ENCODE measurements at places on chromosomes 1 and 21.

DNA sequence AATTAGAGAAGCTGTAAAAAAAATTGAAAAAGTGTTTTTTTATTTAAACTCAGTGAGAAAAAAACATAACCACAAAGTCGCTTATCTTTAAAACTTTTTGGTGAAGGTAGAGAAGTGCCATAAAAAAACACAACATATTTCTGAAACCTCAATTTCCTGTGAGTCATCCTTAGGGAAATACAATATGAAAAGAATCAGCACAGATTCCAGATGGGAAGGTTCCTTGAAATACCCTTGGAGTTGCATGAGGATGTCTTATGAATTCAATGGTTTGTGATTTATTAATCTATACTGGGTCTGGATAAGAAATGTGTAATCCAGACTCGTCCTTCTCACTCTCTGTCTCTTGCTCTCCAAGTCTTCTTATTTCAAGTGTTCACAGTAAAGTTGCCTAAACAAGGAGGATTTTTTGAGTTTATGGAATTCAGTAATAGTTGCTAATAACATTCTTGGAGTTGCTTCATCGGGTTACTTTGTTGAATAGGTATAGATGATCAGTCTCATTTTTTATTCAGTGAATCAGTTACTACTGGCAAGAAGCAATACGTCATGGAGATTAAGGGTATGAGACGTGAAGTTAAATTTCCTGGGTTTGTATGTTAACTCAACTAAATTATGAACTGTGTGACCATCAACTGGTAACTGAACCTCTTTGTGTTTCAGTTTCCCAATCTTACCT lies 191.4 kb downstream of the KCNK2 start:
- DNase-seq, result peak; percentile 59

GRCh38 chr1:2542246-2542915 lies 12.3 kb upstream of the HES5 start:
- DNase-seq, result no peak

DNA sequence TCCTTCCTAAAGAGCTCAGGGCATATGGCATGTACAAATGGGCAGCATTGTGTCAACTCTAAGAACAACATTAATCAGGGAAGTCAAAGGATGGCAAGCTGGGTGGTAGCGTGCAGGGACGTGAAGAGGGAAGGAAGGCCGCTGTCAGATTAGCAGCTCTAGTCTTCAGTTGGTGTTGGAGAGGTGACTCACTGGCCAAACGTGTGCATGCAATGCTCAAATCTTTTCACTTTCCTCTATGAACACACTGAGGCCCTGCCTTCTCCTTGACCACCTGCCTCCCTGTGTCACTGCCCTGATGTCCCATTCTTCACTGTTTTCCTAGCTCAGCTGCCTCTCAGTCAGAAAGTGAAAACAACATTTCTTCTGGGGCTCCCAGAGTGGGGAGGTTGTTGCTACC lies 5.9 kb upstream of the PIGR start:
- no peak for DNase-seq

GRCh38 chr1:36115931-36116330 lies 9.1 kb downstream of the COL8A2 start:
- no peak for DNase-seq

DNA sequence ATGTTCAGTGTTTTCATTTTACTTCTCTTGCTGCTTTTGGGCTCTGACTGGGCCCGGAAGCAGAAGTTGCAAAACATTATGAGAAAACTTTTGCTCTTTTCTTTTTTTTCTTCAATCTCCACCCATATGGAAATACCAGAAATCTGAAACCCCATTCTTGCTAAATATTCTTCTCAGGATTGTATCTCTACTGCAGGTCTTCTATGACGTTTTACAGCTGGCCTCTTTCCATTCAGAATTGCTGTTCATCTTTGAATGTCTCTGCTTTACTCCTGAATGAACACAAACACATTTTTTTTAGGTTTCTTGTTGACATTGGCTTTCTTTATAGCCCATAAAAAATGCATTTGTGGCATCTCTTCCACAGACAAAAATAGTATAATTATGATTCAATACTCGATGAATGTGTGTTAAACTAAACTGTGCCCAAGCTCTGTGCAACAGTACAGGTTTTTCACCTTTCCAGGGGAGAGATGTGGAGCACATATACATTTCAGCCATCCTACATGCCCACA lies 18.8 kb downstream of the PTPRC start:
- peak; percentile 93 for DNase-seq

GRCh38 chr1:55043726-55044125 lies 4.4 kb downstream of the PCSK9 start:
- no peak for DNase-seq

DNA sequence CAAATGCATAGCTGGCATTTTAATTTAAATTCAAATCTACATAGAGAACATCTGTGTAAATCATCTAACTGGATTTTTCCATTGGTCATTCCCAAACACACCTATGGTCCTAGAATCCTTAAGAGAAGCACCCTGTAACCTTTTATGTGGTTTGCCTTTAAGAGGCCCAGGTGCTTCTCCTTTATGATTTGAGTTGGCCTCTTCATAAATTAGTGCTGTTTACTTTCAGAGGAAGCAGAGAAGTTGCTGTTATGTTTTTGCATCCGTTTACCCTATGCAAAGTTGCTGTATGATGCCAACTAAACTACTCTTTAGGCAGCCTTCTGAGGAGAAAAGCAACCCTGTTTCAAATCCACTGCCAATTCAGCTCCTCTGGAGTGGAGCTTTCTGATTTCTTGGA lies 193.8 kb downstream of the HS2ST1 start:
- no peak for DNase-seq

DNA sequence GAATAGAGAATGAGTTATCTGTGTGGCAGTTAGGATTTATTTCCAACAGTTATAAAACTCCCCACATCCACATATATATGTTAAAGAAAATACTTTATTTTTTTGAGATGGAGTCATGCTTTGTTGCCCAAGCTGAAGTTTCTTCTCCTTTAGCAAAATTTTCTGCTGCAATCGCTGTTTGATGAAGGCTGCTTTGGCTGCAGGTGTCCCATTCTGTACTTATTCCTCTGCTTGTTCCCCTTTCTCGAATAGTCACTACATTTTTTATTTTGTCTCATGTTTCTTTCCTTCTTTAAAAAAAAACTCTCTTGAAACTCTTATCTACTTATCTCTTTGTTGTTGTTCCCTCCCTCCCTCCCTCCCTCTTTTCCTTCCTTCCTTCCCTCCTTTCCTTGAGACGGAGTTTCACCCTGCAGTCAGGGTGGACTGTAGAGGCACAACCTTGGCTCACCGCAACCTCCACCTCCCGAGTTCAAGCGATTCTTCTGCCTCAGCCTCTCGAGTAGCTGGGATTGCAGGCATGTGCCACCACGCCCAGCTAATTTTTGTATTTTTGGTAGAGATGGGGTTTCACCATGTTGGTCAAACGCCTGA lies 10.6 kb downstream of the OR2W3 start:
- no peak for DNase-seq

DNA sequence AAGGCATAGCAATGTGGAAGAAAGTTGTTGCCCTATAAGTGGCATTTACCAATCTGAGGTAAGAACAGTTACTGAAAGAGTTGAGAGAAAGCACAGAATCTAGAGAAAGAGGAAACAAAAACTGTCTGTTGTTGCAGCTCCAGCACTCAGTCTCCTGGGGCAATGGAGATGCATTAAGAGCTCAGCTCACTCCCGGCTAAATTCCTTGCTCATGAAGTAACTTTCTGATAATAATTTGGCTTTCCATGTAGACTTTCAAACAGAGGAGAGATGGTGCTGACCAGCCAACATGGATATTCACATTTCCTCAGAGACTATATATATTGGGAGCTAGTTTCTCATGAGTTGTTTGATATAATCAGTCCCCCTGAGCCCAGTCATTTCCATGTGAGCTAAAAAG lies 135.3 kb downstream of the GDAP2 start:
- DNase-seq, result peak; percentile 58

GRCh38 chr1:202144402-202145067 lies at the start of gene ARL8A:
ARL8A (minus strand) TSS chr1:202144737; CDS start chr1:202144572, 165 bp downstream.
- no peak for DNase-seq

- peak; percentile 74 for DNase-seq
Measured at GRCh38 chr1:109619576-109620400, at the start of the genes AMPD2 and GNAT2. AMPD2 (plus strand) TSS chr1:109619837; CDS start chr1:109621176, 1,339 bp downstream. GNAT2 (minus strand) TSS chr1:109619616; CDS start chr1:109612870, 6,746 bp downstream.

DNA sequence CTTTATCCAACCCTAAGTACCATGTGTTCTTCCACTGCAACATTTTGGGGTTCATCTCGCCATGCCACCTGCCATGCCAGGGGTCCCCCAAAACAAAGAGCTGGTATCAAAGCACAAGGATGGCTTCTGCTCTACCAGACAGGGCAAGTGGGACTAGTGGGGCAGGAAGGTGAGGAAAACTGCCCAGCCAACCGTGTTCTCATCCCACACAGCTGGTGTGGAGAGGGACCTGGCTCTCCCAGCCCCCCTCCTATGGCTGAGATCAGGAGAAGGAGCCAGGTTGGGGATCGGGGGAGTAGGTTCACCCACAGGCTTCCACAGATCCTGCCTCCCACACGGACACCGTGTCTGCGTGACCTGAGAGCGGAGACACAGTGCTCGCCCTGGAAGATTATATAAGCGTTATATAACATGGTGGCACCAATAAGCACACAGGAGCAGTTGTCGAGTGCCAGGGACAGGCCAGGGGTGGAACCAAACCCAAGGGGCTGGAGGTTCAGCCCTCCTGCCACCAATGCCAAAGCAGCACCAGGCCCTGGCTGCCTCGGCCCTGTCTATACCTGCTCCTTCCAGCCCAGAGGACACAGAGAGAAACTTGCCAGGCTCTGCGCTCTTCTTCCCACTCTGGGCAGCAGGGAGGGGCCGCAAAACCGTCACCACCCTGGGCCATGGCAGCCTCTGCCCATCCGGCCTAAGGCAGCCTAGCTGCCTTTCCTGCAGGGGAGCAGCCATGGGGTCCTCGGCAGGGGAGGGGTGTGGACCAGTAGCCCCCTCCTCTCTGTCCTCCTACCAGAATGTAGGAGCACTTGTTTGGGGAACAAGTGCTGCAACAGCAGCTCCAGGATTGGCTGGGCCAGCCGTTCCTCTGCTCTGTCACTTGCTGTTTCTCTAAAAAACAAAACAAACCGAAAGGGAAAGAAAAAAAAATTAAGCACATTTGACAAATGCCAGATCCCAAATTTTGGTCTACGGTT lies 43.5 kb downstream of the CD34 start:
- DNase-seq, result no peak

DNA sequence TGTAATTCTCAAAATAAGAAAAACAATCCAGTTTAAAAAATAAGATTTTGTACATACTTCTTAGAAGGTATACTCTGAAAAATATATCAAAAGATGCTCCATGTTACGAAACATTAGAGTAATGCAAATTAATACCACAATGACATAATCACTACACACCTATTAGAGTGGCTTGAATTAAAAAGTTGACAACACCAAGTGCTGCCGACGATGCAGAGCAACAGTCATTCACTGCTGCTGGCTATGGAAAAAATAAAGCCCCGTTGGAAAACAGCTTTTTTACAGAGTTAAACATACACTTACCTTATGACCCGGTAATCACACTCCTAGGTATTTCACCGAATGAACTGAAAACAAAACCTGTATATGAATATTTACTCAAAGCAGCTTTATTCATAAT lies 14.8 kb downstream of the COA6 start:
- no peak for DNase-seq

DNA sequence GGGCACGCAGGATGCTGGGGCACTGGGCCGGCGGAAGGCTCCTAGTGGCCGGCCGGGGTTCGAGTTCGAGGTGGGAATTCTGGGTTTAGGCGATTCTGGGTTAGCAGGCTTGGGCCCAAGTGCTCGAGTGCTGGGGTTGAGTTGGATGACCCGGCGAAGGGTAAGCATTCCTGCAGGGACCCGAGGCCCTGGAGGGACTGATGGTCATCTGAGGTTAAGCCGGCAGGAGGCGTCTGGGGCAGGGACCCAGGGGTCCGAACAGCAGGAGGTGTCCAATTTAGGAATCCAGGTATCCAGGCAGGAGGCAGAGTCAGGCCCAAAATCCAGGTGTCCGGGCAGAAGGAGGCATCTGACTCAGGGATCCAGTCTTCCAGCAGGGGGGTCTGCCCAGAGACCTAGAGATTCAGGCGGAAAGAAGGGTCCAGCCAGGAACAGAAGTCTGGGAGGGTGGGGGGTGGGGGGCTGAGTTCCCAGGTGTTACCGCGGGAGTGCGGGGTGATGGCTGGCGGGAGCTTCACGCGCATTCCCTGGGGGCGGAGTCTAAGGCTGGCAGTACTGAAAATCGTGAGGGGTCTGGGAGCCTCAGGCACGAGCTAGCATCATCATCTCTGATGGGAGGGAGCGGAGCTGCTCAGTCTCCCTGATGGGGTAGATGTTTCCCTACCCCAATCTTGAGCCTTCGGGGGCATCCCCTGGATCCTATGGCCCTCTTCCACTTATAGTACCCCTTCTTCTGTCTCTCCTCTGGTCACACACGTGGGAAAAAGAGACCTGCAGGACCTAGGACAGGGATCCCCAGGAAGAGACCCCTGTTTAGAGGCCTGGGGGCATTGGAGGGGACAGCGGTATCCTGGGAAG lies 585 bp downstream of the GPR3 start:
- DNase-seq, result no peak

GRCh38 chr1:227281371-227281770 lies 36.9 kb downstream of the CDC42BPA start:
- no peak for DNase-seq

DNA sequence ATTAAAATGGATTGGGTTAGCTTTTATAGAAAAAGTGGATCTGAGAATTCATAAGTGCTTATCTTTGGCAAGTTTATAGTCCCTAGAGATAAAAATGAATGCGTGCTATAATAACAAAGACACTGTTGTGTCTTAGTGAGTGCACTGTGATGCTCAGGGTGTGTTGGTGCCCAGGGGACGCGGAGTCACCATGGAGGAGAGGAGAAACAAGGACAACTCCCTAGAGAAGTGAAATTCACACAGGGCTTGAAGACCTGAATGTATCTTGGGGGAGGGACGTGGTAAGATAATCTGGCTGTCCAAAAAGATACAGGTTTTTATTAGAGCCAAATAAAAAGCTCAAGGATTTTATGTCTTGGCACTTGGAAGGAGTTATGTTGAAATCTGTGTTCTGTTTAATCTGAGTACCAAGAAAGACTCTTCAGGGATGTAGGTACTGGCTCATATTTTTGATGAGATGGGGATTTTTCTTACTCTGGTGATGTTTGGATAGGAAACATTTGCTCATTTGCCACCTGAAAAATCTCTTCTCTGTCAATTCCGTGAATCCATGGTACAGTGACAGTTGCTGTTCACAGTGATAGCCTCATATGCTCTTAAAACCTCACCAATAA lies 9.6 kb downstream of the SMYD2 start:
- DNase-seq, result no peak

GRCh38 chr1:115648717-115649691 lies 7.2 kb downstream of the VANGL1 start:
- no peak for DNase-seq

DNA sequence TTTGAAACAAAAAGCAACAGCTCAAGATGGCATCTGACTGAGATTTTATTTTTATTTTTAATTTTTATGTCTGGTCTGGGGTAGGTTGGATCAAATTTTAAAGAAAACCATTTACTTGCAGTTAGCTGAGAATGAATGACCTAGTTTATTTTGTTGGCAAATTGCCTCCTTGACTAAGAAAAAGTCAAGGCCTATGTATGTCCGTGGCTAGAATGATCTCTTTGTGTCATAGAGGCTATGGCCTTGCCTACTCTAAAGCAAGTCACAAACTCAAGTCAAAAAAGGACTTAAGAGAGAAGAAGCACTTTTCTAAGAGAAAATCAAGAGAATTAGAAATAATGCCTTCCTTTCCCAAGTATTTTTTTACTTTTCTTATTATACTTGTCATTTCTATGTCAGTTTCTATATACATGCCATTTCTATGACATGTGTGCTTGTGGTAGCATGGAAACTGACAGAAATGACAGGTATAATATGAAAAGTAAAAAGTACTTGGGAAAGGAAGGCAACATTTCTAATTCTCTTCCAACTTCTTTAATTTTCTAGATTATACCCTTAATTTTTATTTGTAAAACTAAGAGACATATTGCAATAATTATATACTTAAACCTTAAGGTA lies 136.7 kb downstream of the CENPF start:
- DNase-seq, result no peak
